Gastrocnemius medialis (tissue), 4 donors: ENCODE measurements at places on chromosomes 11 and 22.

GRCh38 chr11:116906479-116906878 lies 69.1 kb upstream of the APOA1 start:
- no peaks in the 10 kb centered on the region for H3K36me3 ChIP-seq
- H3K4me3 ChIP-seq = no peak overlapping the region
- no peaks in the 10 kb centered on the region for H3K27me3 ChIP-seq
- H3K4me1 ChIP-seq = peaks cover 18% of the 10 kb centered on the region

GRCh38 chr11:123584186-123584585 lies 70.2 kb downstream of the SCN3B start:
- DNase-seq = no peak
- H3K27ac ChIP-seq = no peak overlapping the region
- no peaks in the 10 kb centered on the region for H3K4me1 ChIP-seq
- H3K36me3 ChIP-seq = no peaks in the 10 kb centered on the region
- no peaks in the 10 kb centered on the region for H3K27me3 ChIP-seq

DNA sequence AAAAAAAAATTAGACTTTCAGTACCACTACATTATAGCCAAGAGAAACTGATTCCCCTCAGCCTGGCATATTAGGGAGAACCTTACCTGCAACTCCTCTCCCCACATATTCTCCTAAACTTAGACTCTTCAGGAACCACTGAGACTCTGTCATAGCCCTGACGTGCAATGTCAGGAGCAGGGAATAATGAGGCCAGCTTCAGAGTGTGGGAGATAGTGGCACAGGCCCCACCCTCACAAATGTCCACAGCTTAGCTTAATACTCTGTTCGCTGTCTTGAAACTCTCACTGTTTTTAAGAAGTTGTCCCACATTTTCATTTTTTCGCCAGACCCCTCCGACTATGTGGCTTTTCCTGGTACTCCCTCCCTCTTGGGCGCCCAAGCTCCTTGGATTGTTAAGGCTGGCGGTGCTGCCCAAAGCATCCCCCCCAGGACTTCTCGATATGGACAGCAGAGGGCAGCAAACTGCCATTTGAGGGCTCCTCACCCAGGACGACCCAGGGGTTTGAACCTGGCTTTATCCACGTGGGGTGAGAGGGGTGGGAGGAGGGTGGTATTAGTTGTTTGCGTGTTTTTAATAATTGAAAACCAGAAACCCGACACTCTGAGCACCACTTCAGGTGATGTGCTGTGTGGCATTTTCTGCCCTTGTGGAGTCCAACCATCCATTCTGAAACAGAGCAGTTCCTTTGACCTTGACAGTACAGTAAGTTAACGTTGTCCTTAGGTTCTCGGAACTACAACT lies 45.2 kb upstream of the RASSF10 start:
- DNase-seq = peak; percentile 28
- no peaks in the 10 kb centered on the region for H3K36me3 ChIP-seq
- no peak overlapping the region for H3K4me3 ChIP-seq
- no peaks in the 10 kb centered on the region for H3K27me3 ChIP-seq
- no peak overlapping the region for H3K27ac ChIP-seq

GRCh38 chr11:17012712-17013547 lies 1.3 kb downstream of the PLEKHA7 start:
- peaks cover 6% of the 10 kb centered on the region for H3K4me1 ChIP-seq
- H3K27ac ChIP-seq = no peak overlapping the region
- H3K36me3 ChIP-seq = no peaks in the 10 kb centered on the region
- H3K27me3 ChIP-seq = peaks cover 8% of the 10 kb centered on the region
- peak overlapping the region; percentile 61 for H3K4me3 ChIP-seq

GRCh38 chr11:65932558-65932919 lies 12.7 kb upstream of the TSGA10IP start:
- no peaks in the 10 kb centered on the region for H3K36me3 ChIP-seq
- no peak overlapping the region for H3K4me3 ChIP-seq
- H3K4me1 ChIP-seq = no peaks in the 10 kb centered on the region
- DNase-seq = no peak
- H3K27ac ChIP-seq = no peak overlapping the region

DNA sequence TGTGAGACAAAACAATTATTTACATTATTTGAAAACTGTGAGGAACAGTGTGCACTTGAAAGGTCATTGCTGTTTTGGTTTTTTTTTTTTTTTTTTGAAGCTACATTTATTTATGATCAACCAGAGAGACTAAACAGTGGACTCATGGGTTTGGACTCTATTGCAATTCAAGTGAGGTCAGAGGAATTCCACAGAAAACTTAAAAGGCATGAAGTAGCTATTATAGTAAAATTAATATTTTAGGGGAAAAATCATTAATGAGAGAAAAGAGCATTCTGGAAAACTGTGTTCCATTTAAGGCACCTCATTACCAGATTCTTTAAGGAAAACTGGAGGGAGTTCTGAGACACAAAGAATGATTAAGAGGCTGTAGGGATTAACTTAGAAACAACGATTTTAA lies 102.8 kb downstream of the WNT11 start:
- DNase-seq = no peak
- no peaks in the 10 kb centered on the region for H3K27me3 ChIP-seq
- H3K27ac ChIP-seq = no peak overlapping the region
- peaks cover 5% of the 10 kb centered on the region for H3K4me1 ChIP-seq
- H3K4me3 ChIP-seq = no peak overlapping the region

DNA sequence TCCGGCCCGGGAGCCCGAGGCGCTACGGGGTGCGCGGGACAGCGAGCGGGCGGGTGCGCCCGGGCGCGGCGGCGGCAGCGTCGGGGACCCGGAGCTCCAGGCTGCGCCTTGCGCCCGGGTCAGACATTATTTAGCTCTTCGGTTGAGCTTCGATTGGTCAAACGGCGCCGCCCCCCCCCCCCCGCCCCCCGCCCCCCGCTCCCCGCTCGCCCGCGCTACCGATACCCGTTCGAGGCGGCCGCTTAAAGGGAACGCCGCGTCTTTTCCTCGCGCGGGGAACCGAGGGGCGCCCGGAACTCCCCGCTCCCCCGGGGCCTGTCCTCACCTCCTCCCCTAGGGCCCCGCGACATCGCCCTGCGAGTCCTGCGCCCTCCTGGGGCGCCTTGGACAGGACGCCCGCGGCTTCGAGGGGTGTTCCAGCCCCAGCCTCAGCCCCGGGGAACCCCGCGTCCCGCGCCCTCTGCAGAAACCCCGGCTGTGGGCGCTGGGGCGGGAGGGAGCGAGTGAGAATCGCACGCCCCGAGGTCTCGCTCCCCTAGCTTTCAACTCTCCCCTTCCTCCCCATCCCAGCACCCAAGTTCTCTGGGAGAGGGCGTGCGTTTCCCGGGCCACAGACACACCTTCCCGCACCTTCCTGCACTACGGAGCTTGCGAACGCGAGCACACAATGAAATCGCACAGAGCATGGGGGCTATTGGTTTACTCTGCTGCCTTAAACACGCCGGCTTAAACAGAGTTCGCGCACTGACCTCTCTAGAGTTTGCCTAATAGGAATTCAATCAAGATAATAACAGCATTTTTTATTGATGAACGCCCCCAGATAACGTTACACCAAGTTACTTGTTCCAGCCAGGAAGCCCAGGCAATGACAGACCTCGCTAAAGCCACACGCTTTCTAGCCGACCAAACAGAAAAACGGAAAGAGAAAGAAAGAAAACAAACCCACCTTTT lies at the start of gene BDNF:
Gene BDNF (minus strand): TSS at position 105 of the 951 bp plus-strand sequence. CDS start 41,891 bp downstream, outside the sequence.
- H3K27ac ChIP-seq = peak within 1 kb of the TSS; percentile 13
- H3K4me3 ChIP-seq = peak within 1 kb of the TSS; percentile 63
- peaks cover 13% of the 10 kb centered on the region for H3K4me1 ChIP-seq
- no peaks in the 10 kb centered on the region for H3K36me3 ChIP-seq
- no peaks in the 10 kb centered on the region for H3K27me3 ChIP-seq

DNA sequence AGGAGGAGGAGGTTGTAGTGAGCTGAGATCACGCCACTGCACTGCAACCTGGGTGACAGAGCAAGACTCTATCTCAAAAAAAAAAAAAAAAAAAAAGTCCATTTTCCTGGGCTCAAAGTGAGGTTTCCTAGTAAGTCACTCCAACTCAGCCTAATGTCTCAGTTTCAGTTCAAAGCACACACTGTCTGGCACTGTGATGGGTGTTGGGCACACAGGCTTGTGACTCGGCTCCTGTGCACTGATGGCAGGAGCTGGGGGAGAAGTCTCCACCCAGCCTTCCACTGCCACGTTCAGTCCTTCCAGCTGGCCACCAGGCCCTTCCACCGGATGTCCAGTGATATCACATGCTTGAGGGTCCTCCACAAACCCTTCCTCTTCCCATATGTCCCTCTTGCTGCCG lies 186.0 kb downstream of the CEP164 start:
- no peaks in the 10 kb centered on the region for H3K36me3 ChIP-seq
- H3K4me3 ChIP-seq = no peak overlapping the region
- no peak for DNase-seq
- no peak overlapping the region for H3K27ac ChIP-seq

DNA sequence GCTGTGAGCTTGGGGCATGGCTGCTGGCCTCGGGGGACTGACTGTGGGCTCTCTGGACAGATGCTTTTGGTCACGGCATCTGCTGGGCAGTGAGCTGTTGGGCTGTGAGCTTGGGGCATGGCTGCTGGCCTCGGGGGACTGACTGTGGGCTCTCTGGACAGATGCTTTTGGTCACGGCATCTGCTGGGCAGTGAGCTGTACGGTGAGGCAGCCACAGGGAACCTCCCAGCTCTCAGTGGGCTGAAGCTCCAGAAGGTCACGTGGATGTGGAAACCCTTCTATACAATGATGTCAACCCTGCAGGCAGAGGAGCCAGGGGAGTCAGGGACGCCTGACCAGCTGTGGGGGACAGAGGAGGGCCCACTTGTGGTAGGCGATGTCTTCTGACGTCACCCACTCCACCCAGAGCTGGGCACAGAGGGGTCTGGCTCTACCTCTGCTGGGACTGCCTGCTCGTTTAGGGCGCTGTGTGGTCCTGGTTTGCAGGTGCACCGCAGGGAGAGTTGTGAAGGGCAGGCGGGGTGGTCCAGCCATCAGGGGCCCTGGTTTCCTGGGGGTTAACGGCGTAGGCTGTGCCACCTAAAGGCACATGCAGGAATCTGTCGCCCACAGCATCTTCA lies 1331.3 kb downstream of the BRD1 start:
- peaks cover 4% of the 10 kb centered on the region for H3K27me3 ChIP-seq
- no peak overlapping the region for H3K27ac ChIP-seq
- DNase-seq = no peak
- H3K4me3 ChIP-seq = no peak overlapping the region
- no peaks in the 10 kb centered on the region for H3K36me3 ChIP-seq

- peak; percentile 65 for DNase-seq
- H3K27ac ChIP-seq = peak overlapping the region; percentile 74
- peaks cover 27% of the 10 kb centered on the region for H3K36me3 ChIP-seq
- H3K4me1 ChIP-seq = peaks cover 30% of the 10 kb centered on the region
- no peaks in the 10 kb centered on the region for H3K27me3 ChIP-seq
- no peak overlapping the region for H3K4me3 ChIP-seq
Observed at GRCh38 chr22:41898645-41899044, 16.2 kb downstream of the SHISA8 start.

GRCh38 chr11:133065847-133066485 lies 466.3 kb downstream of the OPCML start:
- no peak for DNase-seq
- H3K27ac ChIP-seq = no peak overlapping the region
- H3K36me3 ChIP-seq = no peaks in the 10 kb centered on the region
- H3K4me1 ChIP-seq = no peaks in the 10 kb centered on the region
- H3K4me3 ChIP-seq = no peak overlapping the region
- H3K27me3 ChIP-seq = peaks cover 7% of the 10 kb centered on the region

DNA sequence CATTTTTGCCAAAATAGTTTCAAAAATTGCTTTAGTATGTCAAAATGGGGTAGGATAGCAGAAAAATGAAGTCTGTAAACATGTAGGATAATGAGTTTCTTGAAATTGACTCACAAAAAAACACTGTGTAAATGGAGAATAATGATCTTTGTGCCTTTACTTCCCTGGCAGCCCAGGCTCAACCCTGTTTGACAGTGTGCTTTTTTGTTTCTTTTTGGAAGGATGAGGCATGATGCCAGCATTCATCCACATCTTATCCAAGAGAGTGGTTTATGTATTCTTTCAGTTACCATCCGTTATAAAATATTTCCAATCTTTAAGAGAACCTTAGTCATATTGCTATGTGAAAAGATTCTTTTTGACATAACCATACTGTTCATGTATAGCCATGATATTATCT lies 70.6 kb downstream of the ARHGAP42 start:
- no peaks in the 10 kb centered on the region for H3K4me1 ChIP-seq
- no peak for DNase-seq
- H3K36me3 ChIP-seq = no peaks in the 10 kb centered on the region
- no peaks in the 10 kb centered on the region for H3K27me3 ChIP-seq

GRCh38 chr11:2378527-2379210 lies 1.6 kb downstream of the CD81 start:
- H3K27ac ChIP-seq = peak overlapping the region; percentile 95
- H3K4me3 ChIP-seq = peak overlapping the region; percentile 88
- H3K36me3 ChIP-seq = no peaks in the 10 kb centered on the region
- no peaks in the 10 kb centered on the region for H3K27me3 ChIP-seq
- no peak for DNase-seq
- H3K4me1 ChIP-seq = peaks cover 55% of the 10 kb centered on the region

GRCh38 chr11:117901601-117902000 lies 25.1 kb upstream of the FXYD6 start:
- H3K36me3 ChIP-seq = no peaks in the 10 kb centered on the region
- H3K27ac ChIP-seq = no peak overlapping the region
- H3K27me3 ChIP-seq = no peaks in the 10 kb centered on the region

DNA sequence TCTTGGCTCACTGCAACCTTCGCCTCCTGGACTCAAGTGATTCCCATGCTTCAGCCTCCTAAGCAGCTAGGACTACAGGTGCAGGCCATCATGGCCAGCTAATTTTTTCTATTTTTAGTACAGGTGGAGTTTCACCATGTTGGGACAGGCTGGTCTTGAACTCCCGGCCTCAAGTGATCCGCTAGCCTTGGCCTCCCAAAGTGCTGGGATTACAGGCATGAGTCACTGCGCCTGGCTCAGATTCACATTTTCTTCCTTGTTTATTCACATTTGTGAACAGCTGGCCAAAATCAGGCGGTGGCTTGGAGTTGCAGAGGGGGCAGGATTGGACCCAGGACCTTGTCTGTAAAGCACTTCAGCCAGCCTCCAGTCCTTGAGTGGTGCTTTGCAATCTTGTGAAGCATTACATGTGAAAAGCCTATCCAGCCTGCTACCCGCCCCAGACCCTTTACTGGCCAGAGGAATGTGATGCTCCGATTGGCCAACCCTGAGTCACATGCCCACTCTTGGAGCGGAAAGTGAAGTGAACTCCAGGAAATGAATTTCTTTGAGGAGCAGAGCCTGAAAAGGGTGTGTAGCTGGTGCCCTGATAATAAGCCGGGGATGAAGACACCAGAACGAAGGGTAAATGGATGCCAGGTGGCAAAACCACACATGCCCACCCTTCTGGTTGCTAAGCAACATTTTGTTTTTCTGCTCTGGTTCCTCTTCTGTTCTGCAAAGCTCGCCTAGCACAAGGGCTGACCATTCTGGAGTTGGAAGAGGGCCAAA lies 62.6 kb upstream of the PTPRJ start:
- H3K36me3 ChIP-seq = no peaks in the 10 kb centered on the region
- H3K4me1 ChIP-seq = no peaks in the 10 kb centered on the region
- peak; percentile 43 for DNase-seq
- H3K4me3 ChIP-seq = no peak overlapping the region
